ENCODE measurements at places on chromosomes 3 and 15. TPM values are rescaled to one million over a fixed set of nuclear protein-coding genes. Genes with fewer than 3 reads are reported as not detected.
A peak's percentile ranks its signal among the peaks of the same experiment; 100 is the strongest.

The SLC2A2 gene
- not detected for total RNA-seq

The SCAMP5 gene
- total RNA-seq, result 0.26 TPM

The LRRK1 gene
- total RNA-seq, result 0.58 TPM

DNA sequence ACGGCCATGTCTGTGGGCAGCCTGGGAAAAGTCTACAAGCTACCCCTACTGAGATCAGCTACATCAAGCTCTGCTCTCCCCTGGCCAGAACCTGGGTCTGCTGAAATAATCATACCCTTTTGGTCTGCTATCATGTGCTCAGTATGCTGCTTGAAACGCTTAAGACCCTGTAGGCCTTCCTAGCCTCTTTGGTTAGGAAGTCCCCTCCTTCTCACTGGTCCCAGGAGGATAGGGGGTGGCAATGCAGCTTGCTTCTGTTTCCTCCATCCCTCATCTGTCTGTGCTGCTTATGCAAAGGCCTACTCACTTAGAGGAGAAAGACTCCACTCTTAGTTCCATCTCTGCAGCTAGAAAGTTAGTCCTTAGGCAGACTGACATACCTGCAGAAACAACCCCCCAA, 118.2 kb upstream of the RASGRP1 start:
- H3K36me3 ChIP-seq, result no peaks in the 10 kb centered on the region
- no peak for DNase-seq
- peaks cover 57% of the 10 kb centered on the region for H3K4me1 ChIP-seq
- no peaks in the 10 kb centered on the region for H3K27me3 ChIP-seq
- H3K27ac ChIP-seq, result peak overlapping the region; percentile 31

- no peak for DNase-seq
- no peaks in the 10 kb centered on the region for H3K36me3 ChIP-seq
- no peaks in the 10 kb centered on the region for H3K4me1 ChIP-seq
- H3K27me3 ChIP-seq, result no peaks in the 10 kb centered on the region
- H3K27ac ChIP-seq, result no peak overlapping the region
- no peak overlapping the region for H3K4me3 ChIP-seq
These were observed 52.3 kb upstream of the FGF7 start for GRCh38 chr15:49370782-49371181.

DNA sequence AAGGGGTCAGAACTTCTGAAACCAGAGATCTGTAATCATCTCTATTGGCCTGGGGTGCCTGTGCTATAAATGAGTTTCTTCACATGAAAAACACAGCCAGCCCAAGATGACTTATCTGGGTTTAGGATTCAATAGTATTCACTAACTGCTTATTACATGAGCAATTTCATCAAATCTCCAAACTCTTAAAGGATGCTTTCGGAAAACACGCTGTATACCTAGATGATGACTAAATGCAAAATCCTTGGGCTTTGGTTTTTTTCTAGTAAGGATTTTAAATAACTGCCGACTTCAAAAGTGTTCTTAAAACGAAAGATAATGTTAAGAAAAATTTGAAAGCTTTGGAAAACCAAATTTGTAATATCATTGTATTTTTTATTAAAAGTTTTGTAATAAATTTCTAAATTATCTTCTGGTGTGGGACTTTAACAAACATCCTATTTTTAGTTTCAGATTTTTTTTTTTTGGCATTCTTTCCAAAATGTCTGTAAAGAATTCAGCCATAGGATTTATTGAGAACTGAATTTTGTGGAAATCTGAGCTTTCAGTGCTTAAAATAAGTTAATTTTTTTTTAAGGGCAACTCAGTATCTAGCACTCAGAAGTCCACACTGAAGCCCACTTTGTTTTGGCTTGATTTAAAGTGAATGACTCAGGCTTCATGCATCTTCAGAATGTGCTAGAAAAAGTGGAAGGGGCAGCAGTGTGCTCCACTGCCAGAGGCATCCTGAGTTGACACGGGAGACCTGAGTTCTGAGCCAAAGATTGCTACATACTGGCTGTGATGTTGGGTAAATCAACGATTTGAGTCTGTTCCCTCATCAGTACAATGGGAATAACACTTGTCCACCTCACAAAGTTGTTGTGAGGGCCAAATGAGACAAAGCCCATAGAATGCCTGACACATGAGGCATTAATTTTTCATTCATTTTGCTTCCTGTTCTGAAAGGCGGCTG, 18.7 kb downstream of the TMEM43 start:
- no peak overlapping the region for H3K4me3 ChIP-seq
- no peak for DNase-seq
- peak overlapping the region; percentile 95 for H3K27ac ChIP-seq
- H3K4me1 ChIP-seq, result peaks cover 67% of the 10 kb centered on the region
- H3K36me3 ChIP-seq, result peaks cover 37% of the 10 kb centered on the region

- no peaks in the 10 kb centered on the region for H3K36me3 ChIP-seq
- no peaks in the 10 kb centered on the region for H3K27me3 ChIP-seq
- H3K4me1 ChIP-seq, result peaks cover 64% of the 10 kb centered on the region
These were observed 26.1 kb downstream of the CCR9 start for GRCh38 chr3:45912435-45912834.

GRCh38 chr3:101531473-101532086, 18.6 kb upstream of the SENP7 start:
- no peak overlapping the region for H3K27ac ChIP-seq
- no peak overlapping the region for H3K4me3 ChIP-seq
- peaks cover 40% of the 10 kb centered on the region for H3K4me1 ChIP-seq

DNA sequence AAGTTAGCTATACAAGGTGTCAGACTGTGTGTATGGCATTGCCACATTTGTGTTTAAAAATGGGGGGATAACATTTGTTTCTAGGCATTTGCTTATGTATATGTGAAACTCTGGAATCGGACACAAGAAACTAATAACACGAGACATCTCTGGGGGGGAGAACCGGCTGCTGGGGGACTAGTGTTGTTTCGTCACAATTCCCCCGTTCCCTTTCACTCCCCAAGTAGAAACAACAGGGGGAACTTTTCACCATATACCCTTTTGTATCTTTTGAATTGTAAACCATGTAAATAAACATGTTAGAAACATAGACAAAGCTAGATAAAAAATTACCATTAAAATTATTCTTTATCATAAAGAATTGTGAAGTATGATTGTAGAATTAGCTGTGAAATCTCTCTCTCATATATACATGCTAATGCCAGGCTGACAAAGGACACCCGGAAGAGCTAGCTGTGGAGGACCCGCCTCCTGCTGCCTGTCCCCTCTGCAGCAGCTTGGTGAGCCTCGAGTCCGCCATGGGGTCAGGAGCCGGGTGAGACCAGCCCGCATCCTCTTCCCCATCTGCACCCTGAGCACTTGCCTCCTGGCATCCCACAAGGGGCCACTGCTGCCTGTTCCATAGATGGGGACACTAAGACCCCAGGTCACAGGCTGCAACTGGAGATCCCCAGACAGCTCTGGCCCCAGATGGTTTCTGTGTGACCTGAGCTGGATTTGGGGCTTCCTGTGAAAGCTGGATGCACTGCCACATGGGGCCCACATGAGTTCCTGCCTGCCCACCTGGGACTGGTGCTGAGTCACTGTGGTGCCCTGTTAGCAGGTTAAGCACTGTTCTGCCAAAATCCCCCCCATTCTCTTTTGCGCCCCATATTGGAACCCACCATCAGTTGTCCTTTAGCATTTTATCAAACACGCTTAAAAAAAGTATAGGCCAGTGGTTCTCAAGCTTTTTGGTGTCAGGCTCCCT, 91.6 kb downstream of the IQSEC1 start:
- no peak overlapping the region for H3K4me3 ChIP-seq
- H3K27ac ChIP-seq, result no peak overlapping the region
- no peak for DNase-seq
- H3K27me3 ChIP-seq, result no peaks in the 10 kb centered on the region
- H3K36me3 ChIP-seq, result peaks cover 6% of the 10 kb centered on the region

Measured in CD4-positive, alpha-beta memory T cell (primary cell).